ENCODE measurements at places on chromosomes 3 and 15. TPM values are rescaled to one million over a fixed set of nuclear protein-coding genes. Genes with fewer than 3 reads are reported as not detected.

DNA sequence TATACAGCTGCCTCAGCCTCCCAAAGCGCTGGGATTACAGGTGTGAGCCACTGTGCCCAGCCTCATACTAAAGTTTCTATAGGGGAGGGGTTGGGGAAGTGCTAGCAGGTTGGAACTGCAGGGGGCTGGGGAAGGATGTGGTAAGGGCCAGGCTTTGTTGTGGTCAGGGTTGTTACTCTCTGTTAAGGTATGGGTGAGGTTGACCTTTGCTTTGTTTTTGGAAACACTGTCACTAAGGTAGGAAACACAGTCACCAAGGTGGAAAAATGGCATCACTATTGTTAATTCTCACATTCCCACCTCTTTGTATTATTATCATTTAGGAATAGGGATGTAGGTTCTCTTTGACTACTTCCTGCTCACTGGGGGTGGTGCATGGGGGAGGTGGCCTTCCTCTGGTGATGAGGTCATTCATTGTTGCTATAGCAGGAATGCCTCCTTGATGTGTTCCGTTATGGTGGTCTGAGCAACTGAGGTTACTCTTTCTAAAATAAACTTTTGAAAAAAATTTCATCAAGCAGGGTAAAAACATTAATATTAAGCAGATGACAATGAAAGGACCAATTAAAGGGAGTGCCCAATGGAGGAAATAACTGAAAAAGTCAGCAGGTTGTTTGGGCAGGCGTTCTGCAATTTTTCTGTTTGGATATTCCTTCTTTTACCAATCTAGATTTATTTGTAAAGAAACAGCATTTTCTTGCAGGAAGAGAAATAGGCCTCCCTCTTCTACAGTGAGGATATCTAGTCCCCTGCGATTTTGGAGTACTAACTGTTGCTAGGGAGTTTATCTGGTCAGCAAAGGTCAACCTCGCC is 150.5 kb downstream of the WDR76 start:
- no peak for DNase-seq

- no peak for DNase-seq
These were observed 78.7 kb downstream of the ZNF385D start for GRCh38 chr3:21672303-21672702.

- DNase-seq = no peak
These were observed 96.9 kb upstream of the TBL1XR1 start for GRCh38 chr3:177294221-177294620.

GRCh38 chr3:169602482-169602881 is 61.0 kb downstream of the MECOM start:
- no peak for DNase-seq

- DNase-seq = no peak
These were observed 665.6 kb upstream of the NECTIN3 start for GRCh38 chr3:110405830-110406585.

GRCh38 chr15:49415149-49415548 is 7.9 kb upstream of the FGF7 start:
- DNase-seq = no peak

DNA sequence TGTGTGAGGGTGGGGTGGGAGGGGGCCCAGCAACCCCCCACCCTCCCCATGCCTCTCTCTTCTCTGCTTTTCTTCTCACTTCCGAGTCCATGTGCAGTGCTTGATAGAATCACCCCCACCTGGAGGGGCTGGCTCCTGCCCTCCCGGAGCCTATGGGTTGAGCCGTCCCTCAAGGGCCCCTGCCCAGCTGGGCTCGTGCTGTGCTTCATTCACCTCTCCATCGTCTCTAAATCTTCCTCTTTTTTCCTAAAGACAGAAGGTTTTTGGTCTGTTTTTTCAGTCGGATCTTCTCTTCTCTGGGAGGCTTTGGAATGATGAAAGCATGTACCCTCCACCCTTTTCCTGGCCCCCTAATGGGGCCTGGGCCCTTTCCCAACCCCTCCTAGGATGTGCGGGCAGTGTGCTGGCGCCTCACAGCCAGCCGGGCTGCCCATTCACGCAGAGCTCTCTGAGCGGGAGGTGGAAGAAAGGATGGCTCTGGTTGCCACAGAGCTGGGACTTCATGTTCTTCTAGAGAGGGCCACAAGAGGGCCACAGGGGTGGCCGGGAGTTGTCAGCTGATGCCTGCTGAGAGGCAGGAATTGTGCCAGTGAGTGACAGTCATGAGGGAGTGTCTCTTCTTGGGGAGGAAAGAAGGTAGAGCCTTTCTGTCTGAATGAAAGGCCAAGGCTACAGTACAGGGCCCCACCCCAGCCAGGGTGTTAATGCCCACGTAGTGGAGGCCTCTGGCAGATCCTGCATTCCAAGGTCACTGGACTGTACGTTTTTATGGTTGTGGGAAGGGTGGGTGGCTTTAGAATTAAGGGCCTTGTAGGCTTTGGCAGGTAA is 8.1 kb downstream of the FAM131A start:
- DNase-seq = peak; percentile 72

DNA sequence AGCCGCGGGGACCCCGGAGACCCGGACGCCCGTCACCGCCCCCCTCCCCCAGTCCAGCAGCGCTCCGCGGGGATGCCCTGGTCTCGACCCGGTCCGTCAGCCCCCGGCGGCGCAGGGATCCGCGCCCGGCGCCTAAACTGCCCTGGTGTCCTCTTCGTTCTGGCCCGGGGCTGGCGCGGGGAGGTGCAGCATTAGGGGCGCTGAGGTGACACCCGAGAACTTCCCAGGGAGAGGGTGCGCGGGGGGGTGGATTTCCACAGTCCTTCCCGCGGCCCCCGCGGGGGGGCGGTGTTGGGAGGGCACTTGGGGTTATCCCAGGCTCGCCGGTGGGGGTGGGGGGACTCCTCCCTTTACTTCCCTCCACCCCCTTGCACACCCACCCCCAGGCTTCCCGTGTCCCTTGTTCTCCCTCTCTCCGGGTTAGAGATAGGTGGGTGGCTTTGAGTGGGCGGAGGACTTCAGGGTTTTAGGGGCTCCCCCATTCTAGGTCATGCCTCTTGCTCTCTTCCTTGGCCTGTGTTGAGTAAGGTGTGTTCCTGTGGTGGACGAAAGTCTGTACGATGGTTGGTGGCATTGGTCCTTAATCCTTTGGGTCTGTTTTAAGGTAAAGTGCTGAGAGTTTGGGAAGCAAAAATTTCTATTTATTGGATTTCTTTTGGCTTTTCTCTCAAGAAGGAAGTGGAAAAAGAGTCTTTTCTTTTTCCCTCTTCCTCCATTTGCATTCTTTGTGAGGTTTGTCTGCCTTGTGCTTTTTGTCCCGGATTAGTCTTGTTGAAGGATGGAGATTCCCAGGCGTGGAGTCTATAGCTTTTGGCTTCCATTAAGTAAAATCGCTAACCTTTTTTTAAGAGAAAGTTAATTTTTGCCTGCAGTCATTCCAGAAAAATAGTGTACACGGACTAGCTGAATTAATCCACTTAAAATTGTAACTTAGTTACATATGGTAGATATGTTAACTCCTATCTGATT is 811 bp downstream of the SKIL start:
- DNase-seq = peak; percentile 86

- peak; percentile 15 for DNase-seq
These were observed 1084.2 kb downstream of the TUSC7 start for GRCh38 chr3:117793622-117794265.

ZKSCAN7 gene
- polyA plus RNA-seq = 1.7 TPM

ADAMTSL3 gene
- 0.85 TPM for polyA plus RNA-seq
